ENCODE measurements at places on chromosomes 3 and 15. TPM values are rescaled to one million over a fixed set of nuclear protein-coding genes. Genes with fewer than 3 reads are reported as not detected.
A peak's percentile ranks its signal among the peaks of the same experiment; 100 is the strongest.

Gene GP5
- total RNA-seq: 0.26 TPM

Gene EMC7
- total RNA-seq: 70.9 TPM

- H3K36me3 ChIP-seq: peaks cover 45% of the 10 kb centered on the region
- no peak for DNase-seq
- H3K27me3 ChIP-seq: no peaks in the 10 kb centered on the region
- H3K27ac ChIP-seq: peak overlapping the region; percentile 49
- peaks cover 34% of the 10 kb centered on the region for H3K4me1 ChIP-seq
- no peak overlapping the region for H3K4me3 ChIP-seq
Observed at GRCh38 chr3:43319376-43319775, 33.0 kb downstream of the SNRK start.

Gene RARB
- total RNA-seq: not detected

DNA sequence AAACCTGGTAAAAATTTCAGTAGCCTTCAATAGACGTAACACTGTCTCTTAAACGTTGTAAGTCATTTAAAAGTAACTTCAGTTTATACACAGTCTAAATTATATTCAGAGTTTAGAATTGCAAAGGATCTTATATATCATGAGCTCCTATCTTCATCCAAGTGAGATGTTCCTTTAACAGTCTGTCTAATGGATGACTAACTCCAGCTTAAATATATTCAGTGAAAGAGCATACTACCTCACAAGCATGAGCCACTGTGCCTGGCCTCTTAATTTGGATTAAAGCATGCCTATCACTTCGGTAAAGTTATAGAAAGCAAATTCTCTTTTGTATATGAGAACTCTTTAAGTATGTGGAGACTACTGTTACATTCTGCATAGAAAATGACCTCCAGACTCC is 7.0 kb downstream of the FYTTD1 start:
- peaks cover 22% of the 10 kb centered on the region for H3K4me1 ChIP-seq
- H3K27me3 ChIP-seq: no peaks in the 10 kb centered on the region
- no peak for DNase-seq
- peaks cover 15% of the 10 kb centered on the region for H3K36me3 ChIP-seq
- no peak overlapping the region for H3K27ac ChIP-seq

DNA sequence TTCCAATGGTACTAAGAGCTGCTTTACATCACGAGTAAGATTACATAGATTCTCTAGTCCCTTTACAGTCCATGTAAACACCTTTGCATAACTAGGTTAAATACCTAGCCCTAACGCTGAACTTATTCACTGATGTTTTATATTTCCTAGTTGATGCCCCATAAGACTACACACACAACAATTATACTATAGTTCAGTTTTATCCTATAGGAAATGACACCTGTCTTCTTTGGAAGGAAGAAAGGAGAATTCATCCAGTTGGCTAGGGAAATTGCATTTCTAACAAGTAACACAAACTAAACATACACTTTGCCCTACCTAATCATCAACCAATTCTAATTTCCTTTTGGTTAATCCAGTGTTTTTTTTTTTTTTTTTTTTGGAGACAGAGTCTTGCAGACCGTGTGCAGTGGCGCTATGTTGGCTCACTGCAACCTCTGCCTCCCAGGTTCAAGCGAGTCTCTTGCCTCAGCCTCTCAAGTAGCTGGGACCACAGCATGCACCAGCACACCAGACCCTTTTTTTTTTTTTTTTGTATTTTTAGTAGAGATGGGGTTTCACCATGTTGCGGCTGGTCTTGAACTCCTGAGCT is 13.9 kb downstream of the PDE12 start:
- DNase-seq: no peak
- H3K4me3 ChIP-seq: no peak overlapping the region
- H3K36me3 ChIP-seq: peaks cover 44% of the 10 kb centered on the region
- H3K27me3 ChIP-seq: no peaks in the 10 kb centered on the region
- peaks cover 1% of the 10 kb centered on the region for H3K4me1 ChIP-seq
- no peak overlapping the region for H3K27ac ChIP-seq

DNA sequence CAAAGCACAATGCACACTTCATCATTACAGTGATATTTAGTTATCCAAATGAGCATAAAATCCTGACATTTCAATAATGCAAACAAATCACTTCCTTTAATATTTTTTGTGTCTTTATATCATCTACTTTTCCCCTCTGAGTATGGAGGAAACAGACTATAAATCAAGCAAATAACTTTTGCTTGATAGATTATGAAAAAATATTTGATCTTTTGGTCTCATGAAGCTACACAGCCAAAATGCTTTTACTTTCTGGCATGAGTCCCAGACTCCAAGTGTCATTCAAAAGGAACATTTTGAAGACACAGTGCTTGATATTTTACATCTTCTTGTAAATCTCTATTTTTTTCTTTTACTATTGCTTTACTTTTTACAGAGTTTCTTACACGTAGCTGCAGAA is 215.3 kb upstream of the ROBO1 start:
- no peak overlapping the region for H3K27ac ChIP-seq
- H3K4me3 ChIP-seq: no peak overlapping the region
- no peaks in the 10 kb centered on the region for H3K4me1 ChIP-seq
- H3K36me3 ChIP-seq: no peaks in the 10 kb centered on the region
- H3K27me3 ChIP-seq: no peaks in the 10 kb centered on the region

- DNase-seq: no peak
- no peaks in the 10 kb centered on the region for H3K4me1 ChIP-seq
- no peaks in the 10 kb centered on the region for H3K27me3 ChIP-seq
- H3K4me3 ChIP-seq: no peak overlapping the region
Observed at GRCh38 chr3:99418709-99419108, 219.7 kb upstream of the COL8A1 start.

Gene MLH1
- total RNA-seq: 69.5 TPM

Gene CD86
- 1.4 TPM for total RNA-seq

Gene CCDC51
- total RNA-seq: 25.9 TPM

Gene TADA3
- 63.4 TPM for total RNA-seq

GRCh38 chr3:116759316-116759715 is 49.7 kb downstream of the TUSC7 start:
- no peaks in the 10 kb centered on the region for H3K27me3 ChIP-seq
- no peak overlapping the region for H3K27ac ChIP-seq
- no peak for DNase-seq
- no peak overlapping the region for H3K4me3 ChIP-seq
- no peaks in the 10 kb centered on the region for H3K4me1 ChIP-seq

DNA sequence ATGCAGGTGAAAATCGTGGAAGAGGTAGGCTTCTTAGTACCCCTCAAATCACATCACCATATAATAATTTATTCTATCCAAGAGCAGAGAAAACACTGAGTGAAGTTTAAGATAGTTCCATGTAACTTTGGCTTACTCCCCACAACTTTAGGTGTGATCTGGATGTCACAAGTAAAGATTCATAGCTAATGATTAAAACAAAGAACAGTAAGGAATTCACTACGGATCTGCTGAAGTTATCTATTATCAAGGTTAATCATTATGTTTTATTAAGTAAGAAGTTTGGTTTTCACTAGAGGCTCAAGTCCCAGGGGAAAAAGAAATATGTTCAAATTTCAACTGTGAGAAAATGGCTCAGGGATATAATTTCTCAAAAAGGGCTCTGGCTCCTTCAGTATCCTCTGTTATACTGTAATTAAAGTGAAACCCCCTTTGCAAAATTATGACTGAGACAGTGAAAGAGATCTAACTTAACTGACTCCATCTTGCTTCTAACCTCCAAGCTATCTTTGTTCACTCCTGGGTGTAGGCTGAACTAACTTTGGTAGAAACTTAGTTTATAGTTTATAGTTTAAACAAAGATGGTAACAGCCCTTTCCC is 17.1 kb downstream of the CD80 start:
- DNase-seq: no peak
- H3K27me3 ChIP-seq: no peaks in the 10 kb centered on the region
- no peak overlapping the region for H3K27ac ChIP-seq
- H3K4me1 ChIP-seq: peaks cover 5% of the 10 kb centered on the region

DNA sequence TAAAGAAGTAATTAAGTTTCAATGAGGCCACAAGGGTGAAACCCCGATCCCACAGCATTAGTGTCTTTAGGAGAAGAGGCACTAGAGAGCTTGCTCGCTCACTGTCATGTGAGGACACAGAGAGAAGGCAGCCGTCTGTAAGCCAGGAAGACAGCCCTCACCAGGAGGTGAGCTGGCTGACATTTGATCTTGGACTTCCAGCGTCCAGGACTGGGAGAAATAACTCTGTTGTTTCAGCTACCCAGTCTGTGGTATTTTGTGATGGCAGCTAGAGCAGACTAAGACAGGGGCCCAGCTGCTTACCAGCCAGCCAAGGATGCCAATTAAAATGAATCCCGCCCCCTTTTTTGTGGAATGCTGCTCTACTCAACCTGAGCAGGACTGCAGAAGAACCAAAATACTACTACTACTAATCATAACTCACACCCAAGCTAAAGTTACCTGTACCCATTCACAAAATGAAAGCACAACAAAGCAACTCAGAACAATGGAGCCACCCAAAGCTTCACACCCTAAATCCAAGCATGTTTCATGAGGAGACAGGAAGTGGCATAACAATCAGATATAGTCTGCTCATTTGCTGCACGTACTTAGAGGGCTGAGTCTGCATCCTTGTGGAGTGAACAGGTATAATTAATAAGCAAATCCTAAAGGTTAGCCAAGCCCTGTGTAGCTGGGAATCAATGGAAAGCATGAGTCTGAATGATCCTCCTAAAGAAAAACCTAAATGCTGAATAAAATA is 35.6 kb upstream of the RHCG start:
- no peak overlapping the region for H3K27ac ChIP-seq
- DNase-seq: no peak
- H3K4me3 ChIP-seq: no peak overlapping the region

DNA sequence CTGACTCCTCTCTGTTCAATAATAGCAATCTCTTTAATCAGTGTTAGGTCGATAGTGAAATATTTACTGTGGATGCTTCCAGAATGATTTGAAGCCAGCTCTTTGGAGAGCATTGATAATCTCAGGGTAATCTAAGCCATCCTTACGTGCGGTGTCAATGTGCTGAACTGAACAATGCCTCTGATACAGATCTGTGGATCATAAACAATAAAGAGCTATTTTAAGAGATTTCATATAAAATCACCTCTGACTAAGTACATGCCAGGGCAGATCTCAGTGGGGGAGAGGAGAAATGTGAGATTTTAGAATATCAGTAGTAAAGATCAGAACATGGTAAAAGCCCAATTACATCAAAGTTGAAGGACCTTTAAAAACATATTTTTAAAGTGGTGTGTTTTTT is 319.3 kb upstream of the GBE1 start:
- H3K36me3 ChIP-seq: no peaks in the 10 kb centered on the region
- H3K27me3 ChIP-seq: no peaks in the 10 kb centered on the region
- no peak for DNase-seq
- H3K4me1 ChIP-seq: no peaks in the 10 kb centered on the region

GRCh38 chr3:45498532-45498931 is 96.0 kb upstream of the LIMD1 start:
- DNase-seq: no peak
- no peak overlapping the region for H3K27ac ChIP-seq

DNA sequence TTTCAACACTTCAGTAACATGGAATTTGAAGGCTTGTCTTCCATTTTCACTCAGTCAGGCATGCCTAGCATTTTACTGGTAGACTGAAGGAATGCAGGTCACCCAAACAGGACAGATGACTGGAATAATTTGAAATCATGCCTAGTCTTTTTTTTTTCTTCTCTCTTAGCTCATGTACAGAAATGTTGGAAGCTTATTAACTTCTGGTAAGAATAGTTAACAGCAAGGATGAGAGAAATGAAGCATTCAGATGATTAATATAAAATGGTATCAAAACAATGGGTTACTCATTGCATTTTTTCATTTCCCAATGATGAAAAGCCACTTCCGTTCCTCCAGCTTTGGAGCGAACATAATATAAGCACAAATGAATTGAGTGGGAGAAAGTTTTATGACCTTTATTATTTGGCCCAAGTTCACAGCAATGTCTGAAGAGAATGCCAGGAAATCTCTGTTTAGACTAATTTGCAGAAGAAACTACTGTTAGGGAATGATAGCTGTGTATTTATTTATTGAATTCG is 431.6 kb upstream of the RASGRP1 start:
- H3K27me3 ChIP-seq: peaks cover 16% of the 10 kb centered on the region
- peaks cover 8% of the 10 kb centered on the region for H3K4me1 ChIP-seq
- H3K27ac ChIP-seq: no peak overlapping the region
- H3K4me3 ChIP-seq: no peak overlapping the region
- H3K36me3 ChIP-seq: no peaks in the 10 kb centered on the region
- no peak for DNase-seq
